ENCODE measurements at places on chromosomes 6 and 20. TPM values are rescaled to one million over a fixed set of nuclear protein-coding genes. Genes with fewer than 3 reads are reported as not detected.

DNA sequence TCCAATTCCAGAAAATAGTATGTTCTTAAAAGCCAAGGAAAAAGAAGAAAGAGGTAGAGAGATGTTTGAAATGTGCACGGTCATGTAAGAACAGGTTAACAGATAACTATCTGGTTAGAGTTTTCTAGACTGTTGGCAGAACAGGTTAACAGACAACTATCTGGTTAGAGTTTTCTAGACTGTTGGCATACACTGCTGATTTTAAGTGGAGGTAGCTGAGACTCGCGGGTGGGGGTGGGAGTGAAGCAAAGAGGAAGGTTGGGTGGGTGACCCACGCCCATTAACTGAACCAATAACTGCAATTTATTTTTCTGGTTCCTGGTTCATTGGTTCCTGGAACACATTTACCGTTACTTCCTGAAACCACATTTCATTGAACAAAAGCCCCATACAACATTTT, 157.5 kb downstream of the ELOVL4 start:
- no peaks in the 10 kb centered on the region for H3K4me1 ChIP-seq
- no peak for DNase-seq
- no peak overlapping the region for H3K27ac ChIP-seq
- H3K27me3 ChIP-seq: peaks cover 20% of the 10 kb centered on the region
- H3K4me3 ChIP-seq: no peak overlapping the region

DNA sequence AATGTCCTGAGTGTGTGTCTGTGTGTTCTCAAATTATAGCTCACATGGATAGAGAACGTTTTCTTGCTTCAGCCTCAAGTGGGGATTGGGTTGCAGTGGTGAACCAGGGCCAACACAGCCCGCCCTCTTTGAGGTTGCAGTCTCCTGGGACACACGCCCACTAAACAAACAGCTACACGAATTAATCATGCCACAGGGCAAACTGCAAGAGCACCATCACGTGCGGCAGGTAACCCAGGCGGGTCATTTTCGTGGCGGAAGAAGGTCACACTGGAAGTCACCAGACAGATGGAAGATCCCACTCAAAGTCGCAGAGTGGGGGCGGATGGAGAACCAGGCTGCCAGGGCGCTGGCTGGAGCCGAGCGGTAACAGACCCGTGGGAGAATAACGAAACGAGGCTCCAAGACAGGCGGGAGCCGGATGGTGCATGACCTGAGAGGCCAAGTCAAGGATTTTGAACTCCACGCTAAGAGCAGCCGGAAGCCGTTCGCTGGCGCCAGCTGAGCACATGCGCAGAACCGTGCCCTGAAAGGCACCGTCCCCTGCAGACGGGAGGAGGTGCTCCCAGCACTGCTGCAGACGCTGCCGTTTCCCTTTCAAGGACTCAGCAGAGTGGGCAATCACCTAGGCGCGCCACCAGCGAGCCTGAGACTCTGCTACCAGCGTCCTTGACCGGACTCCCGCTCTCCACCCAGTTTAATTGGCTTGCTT, 10.7 kb downstream of the DLL1 start:
- H3K4me1 ChIP-seq: peaks cover 20% of the 10 kb centered on the region
- H3K27me3 ChIP-seq: no peaks in the 10 kb centered on the region
- peak overlapping the region; percentile 88 for H3K27ac ChIP-seq
- H3K36me3 ChIP-seq: no peaks in the 10 kb centered on the region

GRCh38 chr6:158021814-158022748, 40.4 kb downstream of the SYNJ2 start:
- no peak overlapping the region for H3K4me3 ChIP-seq
- no peak for DNase-seq

SLC26A8 gene
- not detected for polyA plus RNA-seq

DNA sequence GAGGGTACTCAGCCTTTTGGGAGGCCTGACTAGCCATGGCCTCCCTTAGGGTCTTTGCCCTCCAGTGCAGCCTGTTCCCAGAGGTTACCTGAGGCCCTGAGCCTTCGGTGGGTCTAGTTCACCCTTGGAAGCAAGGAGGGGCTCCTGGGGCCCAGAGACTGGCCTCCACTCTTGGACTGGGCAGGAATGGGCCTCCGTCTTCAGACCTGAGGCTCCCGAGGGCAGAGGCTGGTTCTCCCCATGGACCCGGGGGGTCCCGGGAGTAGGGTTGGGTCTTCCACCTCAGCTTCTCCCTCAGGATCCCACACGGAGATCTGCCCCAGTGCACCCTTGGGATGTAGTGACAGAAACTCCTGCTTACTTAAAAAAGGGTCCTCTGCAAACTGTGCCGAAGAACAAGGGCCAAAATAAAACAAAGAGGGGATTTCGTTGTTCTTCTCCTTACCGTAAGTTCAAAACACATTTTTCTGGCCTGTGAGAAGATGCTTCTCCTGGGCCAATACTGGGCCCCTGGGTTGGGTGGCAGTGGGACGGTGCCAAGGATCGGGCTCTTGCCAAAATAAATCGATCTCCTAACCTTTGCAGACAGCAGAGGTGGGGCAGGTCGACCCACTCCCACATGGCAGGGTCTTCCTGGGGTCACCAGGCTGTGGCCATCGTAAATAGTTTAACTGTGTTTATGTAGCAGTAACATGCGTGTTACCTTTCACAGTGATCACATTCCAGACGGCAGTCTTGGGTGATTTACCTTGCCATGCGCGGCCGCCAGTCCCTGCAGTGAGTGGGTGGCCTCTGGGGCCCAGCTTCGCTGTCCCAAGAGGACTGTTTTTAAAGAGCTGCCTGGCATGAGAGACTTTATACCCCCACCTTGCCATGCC, 151.8 kb downstream of the VEGFA start:
- peaks cover 10% of the 10 kb centered on the region for H3K4me1 ChIP-seq
- no peaks in the 10 kb centered on the region for H3K36me3 ChIP-seq
- no peak for DNase-seq
- H3K4me3 ChIP-seq: no peak overlapping the region

- no peak overlapping the region for H3K27ac ChIP-seq
- H3K36me3 ChIP-seq: no peaks in the 10 kb centered on the region
- no peak for DNase-seq
- H3K27me3 ChIP-seq: no peaks in the 10 kb centered on the region
- H3K4me1 ChIP-seq: no peaks in the 10 kb centered on the region
Measured at GRCh38 chr6:125843593-125843992, 52.8 kb downstream of the NCOA7 start.

GRCh38 chr20:25054995-25055629, 2.8 kb downstream of the ACSS1 start:
- no peaks in the 10 kb centered on the region for H3K27me3 ChIP-seq
- no peak for DNase-seq
- H3K4me1 ChIP-seq: peaks cover 85% of the 10 kb centered on the region
- peaks cover 7% of the 10 kb centered on the region for H3K36me3 ChIP-seq
- H3K27ac ChIP-seq: no peak overlapping the region
